ENCODE measurements at places on chromosomes 16 and 17. TPM values are rescaled to one million over a fixed set of nuclear protein-coding genes. Genes with fewer than 3 reads are reported as not detected.
A peak's percentile ranks its signal among the peaks of the same experiment; 100 is the strongest.

The CACNG5 gene
- total RNA-seq, result not detected

The KRT24 gene
- not detected for total RNA-seq

The HASPIN gene
- total RNA-seq, result 71.3 TPM

The TBC1D3H gene
- not detected for total RNA-seq

The AGRP gene
- not detected for total RNA-seq

DNA sequence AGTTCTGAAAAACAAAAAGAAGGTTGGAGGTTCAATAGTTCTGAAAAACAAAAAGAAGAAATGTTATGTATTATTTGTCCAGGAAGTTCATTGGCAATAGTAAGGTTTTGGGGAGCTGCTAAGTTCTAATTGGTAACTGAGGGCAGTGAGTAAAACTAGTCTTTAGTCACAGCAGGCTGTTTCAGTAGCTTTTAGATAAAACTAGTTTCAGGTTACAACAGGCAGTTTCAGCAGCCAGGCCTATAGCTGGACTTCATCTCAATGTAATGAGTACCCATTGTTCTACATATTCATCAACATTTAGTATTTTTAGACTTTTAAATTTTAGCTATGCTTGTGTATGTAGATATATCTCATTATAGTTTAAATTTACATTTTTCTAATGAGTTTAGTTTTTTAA lies 639.3 kb downstream of the TOX3 start:
- DNase-seq, result no peak

DNA sequence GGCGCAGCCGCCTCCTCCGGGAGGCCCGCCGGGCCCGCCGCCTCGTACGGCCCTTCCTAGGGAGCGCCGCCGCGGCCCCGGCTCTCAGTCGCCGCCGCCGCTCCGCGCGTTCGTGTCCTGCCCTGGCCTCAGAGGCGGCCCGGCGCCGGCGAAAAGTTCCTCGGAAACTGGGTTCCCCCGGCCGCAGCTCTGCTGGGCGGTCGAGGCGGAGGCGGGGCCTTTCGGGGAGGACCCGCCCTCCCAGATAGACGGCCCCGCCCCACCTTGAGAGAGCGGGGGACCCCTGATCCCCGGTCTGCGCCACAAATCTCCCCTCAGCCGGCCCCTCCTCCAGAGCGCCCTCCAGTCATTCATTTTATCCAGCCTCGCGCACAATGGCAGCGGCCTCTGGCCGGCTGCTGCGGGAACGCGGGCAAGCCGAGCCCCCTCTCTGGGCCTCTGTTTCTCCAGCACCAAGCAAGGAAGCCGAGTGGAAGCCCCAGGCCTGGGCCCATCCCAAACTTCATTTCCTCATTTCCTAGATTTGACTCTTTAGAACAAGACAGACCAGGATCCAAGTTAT lies at the start of gene SREBF1:
Gene SREBF1 (minus strand): TSS at position 169 of the 562 bp plus-strand sequence. CDS start 169 bp downstream, outside the sequence.
- peak; percentile 77 for DNase-seq

- no peak for DNase-seq
Observed at GRCh38 chr17:31580706-31581490, 189.4 kb downstream of the RAB11FIP4 start.

- DNase-seq, result no peak
Observed at GRCh38 chr17:57512691-57513090, 232.4 kb downstream of the CCDC182 start.

- DNase-seq, result no peak
Observed at GRCh38 chr16:19588661-19589060, 33.2 kb downstream of the VPS35L start.

DNA sequence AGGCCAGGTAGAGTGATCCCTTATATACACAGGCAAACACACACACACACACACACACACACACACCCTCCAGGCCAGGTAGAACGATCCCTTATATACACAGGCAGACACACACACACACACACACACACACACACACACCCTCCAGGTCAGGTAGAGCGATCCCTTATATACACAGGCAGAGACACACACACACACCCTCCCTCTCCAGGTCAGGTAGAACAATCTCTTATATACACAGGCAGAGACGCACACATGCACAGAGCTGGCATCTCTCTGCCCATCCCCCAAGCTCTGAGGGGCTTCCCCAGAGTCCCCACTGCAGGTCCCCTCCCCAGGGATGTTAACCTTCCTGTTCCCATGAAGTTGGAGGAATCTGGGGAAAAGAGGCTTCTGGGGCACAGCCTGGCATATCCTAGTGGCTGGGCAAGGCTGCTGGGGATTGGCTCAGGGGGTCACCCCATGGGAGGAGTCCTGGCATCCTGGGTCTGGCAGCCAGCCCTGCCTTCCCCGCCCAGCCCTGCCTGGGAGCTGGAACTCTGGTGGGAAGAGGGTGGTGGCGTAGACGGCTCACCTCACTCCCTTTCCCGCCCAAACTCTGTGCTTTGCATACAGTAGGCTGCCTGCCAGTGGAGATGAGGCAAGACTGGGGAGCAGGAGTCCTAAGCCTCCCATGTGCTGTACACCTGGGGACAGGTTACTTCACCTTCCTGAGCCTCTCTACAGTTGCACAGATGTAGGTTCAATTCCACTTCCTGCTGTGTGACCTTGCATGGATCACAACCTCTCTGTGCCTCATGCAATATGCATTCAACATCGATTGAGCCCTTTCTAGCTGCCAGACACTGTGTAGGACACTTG lies 41.8 kb downstream of the TEKT5 start:
- no peak for DNase-seq

- no peak for DNase-seq
Observed at GRCh38 chr17:83083368-83084201, 4.2 kb downstream of the METRNL start.

DNA sequence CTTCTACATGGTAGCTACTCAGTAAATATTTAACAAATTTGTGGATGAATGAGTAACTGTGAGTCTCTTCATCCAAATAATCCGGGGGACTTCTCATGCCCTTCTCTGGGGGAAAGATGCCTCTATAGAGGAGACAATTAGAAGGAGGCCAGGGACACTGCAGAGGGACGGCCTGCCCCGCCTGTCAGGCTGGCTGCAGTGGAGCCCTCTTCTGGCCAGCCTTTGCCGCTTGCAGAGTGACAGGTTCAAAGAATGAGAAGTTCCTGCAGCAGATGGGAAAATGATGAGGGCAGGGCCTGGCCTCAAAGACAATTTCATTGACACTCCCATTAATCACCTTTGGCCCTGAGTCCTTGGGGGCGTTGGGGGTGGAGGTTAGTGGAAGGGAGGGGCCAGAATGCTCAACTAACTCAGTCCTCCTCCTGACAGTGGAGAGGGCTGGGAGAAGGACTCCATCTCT lies 339.0 kb downstream of the MAF start:
- no peak for DNase-seq

GRCh38 chr16:2874912-2875362 lies 8.1 kb upstream of the FLYWCH2 start:
- peak; percentile 79 for DNase-seq

DNA sequence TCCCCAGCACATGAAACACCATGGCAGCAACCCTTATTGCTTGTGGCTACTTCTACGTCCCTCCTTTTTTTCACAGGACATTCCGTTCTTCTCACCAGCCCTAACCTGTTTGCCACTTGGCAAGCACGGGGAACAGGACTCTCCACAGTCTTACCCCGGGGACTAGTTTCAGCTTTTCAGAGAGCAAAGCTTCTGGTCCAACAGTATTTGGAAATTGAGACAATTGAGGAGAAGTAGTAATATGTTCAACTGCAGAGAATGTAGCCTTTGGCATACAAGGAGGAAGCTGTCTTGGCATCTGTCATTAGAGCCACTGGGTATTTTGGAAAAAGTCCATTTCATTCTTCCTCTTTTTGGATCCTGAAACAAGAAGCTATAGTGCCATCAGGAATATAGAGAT lies 65.7 kb downstream of the MAP2K6 start:
- DNase-seq, result no peak

DNA sequence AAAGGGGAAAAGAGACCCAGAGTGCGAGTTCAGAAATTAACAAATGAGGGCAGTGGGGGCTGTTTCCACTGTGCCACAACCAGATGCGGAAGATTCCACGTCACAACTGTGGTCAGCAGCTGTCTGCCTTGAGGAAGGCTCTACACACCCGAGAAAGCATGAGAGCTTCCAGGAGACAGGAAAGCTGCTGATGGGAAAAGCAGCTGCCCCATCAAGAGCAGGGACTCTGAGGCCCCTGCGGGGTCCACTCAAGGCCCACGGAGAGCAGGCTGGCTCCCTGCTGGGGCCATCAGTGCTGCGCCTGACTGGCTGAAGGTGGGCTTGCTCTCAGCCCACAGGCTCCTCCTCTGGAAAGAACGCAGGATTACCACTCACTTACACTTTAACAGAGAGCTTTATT lies 14.8 kb upstream of the TRAP1 start:
- DNase-seq, result no peak

GRCh38 chr16:56263711-56264608 lies 72.7 kb downstream of the GNAO1 start:
- DNase-seq, result no peak

DNA sequence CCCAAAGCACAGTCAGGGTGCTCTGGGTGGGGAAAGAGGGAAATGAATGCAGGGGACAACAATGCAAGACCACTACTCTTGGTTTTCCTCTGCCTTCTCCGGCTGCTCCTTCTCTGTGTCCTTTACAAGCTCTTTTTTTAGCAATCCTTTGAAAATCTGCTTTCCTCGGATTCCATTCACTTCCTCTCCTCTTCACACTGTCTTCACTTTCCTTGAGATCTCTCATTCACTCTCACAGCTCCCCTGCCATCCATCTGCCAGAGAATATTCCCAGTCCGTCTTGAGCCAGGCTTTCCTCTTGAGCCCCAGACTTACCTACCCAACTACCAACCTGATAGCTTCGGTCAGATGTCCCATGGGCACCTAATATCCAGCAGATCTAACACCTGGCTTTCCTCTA lies 11.0 kb upstream of the SPOP start:
- no peak for DNase-seq

- DNase-seq, result peak; percentile 53
Observed at GRCh38 chr16:85554889-85555718, 58.0 kb upstream of the GSE1 start.
